ENCODE measurements at places on chromosomes 13 and 19.

DNA sequence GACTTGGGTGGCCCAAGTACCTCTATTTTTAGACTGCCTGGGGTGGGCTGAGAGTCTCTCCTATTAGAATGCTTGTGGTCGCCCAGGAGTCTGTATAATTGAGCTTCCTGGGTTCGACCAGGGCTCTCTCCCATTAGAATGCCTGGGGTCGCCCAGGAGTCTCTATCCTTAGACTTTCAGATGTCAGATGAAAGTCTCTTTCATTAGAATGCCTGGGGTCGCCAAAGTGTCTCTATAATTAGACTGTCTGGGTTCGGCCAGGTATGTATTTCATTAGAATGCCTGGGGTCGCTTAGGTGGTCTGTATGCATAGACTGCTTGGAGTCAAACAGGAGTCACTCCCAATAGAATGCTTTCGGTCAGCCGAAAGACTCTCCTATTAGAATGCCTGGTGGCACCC, 1471.7 kb downstream of the UQCRFS1 start:
- DNase-seq: peak; percentile 8

DNA sequence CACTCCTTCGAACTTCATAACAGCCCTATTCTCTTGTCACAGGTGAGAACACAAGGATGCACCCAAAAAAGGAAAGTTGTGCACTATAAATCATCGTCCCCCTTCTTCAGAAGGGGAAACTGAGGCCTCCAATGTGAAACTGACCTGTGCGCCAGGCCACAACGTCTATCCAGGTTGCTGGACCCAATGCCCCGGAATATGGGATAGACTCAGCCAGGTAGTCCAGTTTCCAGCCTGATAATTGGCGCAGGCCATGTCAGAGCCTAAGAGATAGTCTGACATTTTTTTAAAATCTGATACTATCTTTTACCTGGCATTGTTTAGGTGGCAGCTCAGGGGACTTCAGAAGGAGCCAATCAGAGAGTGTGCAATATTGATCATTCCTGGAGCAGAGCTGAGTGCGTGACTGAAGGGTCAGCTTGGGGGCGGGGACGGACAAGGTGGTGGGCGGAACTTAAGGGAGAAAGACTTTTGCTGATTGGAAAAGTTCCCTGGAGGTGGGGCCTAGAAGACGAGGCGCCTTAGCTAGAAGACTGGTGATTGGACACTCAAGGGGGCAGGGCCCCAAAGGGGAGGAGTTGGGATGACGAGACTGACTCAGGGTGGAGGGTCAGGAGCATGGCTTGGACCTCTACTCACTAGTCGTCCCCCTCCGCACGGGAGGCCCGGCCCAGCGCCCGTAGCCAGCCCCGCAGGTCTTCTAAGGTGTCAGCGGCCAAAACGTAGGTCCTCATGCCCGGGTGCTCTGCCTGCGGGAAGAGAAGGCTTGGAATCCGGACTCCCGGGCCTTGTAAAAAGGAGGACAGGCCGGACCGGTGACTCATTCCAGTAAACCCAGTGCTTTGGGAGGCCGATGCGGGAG, 8.5 kb downstream of the PLEKHA4 start:
- no peak for DNase-seq

GRCh38 chr19:14674764-14675163, at the start of gene ADGRE3:
Gene ADGRE3 (minus strand): TSS chr19:14674844. CDS start chr19:14674770, 74 bp downstream.
- DNase-seq: no peak

- no peak for DNase-seq
Observed at GRCh38 chr13:110305001-110305400, 2.0 kb downstream of the COL4A1 start.

DNA sequence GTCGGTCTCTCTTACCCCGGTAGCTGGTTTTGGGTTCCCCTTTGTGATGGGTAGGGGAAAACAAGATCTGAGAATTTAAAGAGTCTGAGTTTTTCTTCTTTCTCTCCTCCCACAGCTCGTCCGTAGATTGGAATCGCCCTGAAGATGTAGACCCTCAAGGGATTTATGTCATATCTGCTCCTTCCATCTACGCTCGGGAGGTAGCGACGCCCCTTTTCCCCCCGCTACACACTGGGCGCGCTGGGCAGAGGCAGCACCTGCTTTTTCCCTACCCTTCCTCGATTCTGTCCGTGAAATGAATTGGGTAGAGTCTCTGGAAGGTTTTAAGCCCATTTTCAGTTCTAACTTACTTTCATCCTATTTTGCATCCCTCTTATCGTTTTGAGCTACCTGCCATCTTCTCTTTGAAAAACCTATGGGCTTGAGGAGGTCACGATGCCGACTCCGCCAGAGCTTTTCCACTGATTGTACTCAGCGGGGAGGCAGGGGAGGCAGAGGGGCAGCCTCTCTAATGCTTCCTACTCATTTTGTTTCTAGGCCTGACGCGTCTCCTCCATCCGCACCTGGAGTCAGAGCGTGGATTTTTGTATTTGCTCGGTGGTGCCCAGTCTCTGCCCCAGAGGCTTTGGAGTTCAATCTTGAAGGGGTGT, 7.1 kb upstream of the SELENOV start:
- DNase-seq: no peak

DNA sequence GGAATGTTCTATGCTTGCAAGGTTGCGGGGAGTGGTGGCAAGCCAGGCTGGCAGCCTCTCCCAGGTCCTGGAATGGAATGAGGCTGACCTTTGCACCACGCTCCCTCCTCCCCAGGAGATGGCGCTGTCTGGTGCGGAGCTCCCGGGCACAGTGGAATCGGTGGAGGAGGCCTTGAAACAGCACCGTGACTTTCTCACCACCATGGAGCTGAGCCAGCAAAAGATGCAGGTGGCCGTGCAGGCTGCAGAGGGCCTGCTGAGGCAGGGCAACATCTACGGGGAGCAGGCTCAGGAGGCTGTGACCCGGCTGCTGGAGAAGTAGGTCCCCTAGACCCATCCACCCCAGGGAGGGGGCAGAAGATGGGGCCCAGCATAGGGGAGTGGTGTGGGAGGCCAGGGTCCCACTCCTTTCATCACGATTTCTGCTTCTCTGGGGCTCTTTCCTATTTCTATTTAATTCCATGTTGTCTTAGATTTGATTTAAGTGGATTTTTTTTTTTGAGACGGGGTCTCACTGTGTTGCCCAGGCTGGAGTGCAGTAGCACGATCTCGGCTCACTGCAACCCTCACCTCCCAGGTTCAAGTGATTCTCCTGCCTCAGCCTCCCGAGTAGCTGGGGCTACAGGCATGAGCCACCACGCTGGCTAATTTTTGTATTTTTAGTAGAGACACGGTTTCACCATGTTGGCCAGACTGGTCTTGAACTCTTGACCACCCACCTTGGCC, 53.2 kb upstream of the SHKBP1 start:
- DNase-seq: no peak

DNA sequence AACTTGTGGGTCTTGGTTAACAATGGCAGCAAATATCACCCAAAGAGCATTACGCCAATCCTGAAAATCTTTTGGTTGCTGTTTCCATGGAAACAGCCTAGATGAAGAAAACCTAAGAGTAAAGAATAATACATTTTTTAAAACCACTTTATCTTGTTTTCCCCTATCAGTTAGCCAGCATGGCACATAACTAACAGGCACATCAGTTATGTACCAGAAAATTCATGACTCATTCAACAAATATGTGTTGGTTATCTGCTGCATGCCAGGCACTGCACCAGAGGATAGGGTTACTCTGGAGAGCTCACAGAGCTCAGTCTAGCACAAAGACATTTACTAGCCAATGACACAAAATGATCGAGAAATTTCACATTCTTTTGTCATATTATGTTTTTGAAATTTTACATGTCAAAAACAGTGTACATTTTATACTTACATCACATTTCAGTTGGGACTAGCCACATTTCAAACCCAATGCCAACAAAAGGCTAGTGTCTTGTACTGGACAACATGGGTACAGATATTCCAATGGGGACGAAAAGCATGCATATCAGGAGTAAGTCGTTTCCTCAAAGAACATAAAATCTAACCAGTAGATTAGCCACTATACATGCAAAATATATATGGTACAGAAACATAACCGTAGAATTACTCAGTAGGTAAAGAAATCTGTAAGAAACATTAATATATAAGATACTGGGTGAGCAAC, 20.3 kb downstream of the LNX2 start:
- DNase-seq: no peak

- no peak for DNase-seq
Observed at GRCh38 chr13:77310161-77310560, 16.7 kb downstream of the MYCBP2 start.

- DNase-seq: no peak
Observed at GRCh38 chr19:33248954-33249613, 23.4 kb upstream of the SLC7A10 start.

- DNase-seq: peak; percentile 73
Observed at GRCh38 chr19:42450314-42450934, 7.7 kb upstream of the CXCL17 start.
